ENCODE measurements at places on chromosomes 4 and X.

- DNase-seq = no peak
Measured at GRCh38 chr4:103754844-103755243, 35.1 kb upstream of the TACR3 start.

GRCh38 chr4:11430536-11430935, 1.8 kb upstream of the HS3ST1 start:
- DNase-seq = no peak

GRCh38 chr4:114654592-114654991, 56.0 kb downstream of the UGT8 start:
- no peak for DNase-seq

GRCh38 chr4:68451246-68452211, 4.3 kb downstream of the TMPRSS11E start:
- no peak for DNase-seq

- DNase-seq = no peak
Measured at GRCh38 chr4:41258783-41259182, 2.1 kb downstream of the UCHL1 start.

All from stimulated activated CD4-positive, alpha-beta T cell treated with anti-CD3 and anti-CD28 coated beads, Interleukin-12 subunit alpha, Interleukin-12 subunit beta, amount 100 ng/mL, for 24 hours (primary cell).